ENCODE measurements at places on chromosomes 1 and 21.

GRCh38 chr1:178220094-178220493 lies 126.2 kb downstream of the RASAL2 start:
- no peak for DNase-seq

DNA sequence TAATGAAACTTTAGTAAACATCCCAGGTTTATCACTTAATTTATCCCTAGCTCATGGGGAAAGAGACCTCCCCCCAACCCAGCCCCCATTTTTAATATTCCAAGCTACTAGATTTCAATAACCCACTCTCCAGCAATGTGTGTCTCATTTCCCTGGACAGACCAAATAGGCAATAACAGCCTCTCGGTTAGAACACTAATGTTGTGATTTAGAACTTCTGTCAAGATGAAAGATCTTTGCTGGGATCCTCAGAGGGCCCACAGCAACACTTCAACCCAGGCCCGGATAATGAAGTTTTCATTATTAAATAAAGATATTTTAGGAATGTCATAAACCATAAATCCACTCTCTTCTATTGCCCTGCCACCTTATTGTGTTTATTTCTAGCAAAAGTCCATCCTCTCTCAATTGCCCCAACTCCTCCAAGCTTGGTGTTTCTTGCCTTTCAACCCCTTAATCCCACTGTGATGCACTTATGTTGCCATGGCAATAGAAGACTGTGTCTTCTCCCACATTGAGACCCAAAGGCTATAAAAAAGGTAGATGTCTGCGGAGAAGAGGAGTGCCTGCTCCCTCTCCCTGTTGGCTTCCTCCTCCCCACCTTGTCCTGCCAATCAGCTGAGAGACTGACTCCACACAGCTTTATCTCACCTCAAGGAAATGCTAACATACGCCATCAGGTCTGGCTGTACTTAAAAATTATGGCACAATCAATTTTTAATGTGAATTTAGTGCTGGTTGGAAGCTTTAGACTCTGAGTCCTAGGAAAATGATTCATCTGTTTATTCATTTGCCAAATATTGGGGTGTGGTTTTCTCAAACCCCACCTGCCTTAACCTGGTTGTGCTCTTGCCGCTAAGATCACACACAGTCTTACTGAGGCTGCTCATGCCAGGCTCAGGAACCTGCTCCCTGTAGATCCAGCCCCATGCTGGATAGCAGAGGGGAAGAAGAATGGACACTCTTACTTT lies 258.3 kb upstream of the CAMK1G start:
- no peak for DNase-seq

GRCh38 chr1:20555025-20555757 lies 2.8 kb downstream of the FAM43B start:
- DNase-seq = no peak

DNA sequence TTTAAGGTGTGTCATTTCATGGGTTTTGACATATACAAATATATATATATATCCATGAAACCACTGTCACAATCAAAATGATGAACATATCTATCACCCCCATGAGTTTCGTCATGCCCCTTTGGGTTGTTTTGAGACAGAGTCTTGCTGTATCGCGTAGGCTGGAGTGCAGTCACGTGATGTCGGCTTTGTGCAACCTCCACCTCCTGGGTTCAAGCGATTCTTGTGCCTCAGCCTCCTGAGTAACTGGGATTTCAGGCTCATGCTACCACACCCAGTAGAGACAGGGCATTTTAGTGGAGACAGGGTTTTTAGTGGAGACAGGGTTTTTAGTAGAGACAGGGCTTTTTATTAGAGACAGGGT lies 8.0 kb downstream of the HJV start:
- no peak for DNase-seq

DNA sequence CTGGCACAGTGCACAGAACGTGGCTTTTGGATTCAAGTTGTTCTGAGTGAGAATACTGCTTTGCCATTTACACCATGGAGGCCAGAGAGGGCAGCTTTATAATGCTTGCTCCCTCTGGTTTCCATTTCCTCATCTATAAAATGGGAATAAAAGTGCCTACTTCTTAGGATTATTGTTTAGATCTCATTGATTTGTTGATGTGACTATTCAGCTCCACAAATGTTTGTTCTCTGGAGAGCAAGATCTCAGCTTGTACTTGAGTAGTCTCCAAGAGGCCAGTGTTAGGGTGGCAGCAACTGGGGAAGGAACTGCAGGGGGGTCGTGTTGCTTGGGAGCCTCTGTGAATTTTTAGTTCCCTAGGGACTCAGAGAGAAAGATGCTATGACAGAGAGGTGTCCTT lies 55.2 kb downstream of the YARS1 start:
- DNase-seq = no peak

DNA sequence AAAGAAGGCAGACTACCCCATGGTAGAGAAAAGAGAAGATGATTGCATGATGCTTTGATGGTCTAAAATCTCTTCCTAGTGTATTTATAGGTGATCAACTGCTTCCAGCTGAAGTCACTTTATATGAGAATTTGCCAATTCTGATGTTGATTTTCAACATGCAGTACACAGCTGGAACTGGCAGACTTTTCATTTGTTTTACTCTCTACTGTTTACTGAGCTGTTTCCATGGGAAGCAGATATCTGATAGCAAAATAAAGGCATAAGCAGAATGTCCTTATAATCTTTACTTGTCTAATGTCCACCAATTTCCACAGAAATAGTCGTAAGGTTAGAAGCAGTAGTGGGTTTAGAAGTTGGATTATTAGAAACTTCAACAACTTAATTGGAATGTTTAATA lies 74.9 kb downstream of the SYDE2 start:
- no peak for DNase-seq

GRCh38 chr1:152109231-152109997 lies 5.8 kb downstream of the TCHH start:
- DNase-seq = no peak

DNA sequence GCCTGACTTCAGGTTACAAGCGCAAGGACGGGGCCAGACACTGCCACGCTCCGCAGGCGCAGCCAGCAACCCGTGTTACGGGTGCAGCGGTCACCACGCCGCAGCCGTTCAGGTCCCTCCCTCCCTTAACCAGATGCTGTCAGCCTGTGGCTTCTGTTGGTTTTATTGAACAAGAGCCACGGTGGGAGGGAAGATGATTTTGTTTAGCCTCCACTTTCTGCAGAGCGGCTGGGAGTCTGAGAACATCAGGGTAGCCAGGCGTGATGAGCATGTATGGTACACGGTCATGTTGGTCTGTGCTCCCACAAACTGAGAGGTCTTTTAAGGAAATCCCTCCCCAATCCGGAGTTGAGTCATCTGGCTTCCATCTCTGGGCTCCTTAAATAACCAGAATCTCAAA lies 18.5 kb upstream of the ADARB1 start:
- DNase-seq = no peak

DNA sequence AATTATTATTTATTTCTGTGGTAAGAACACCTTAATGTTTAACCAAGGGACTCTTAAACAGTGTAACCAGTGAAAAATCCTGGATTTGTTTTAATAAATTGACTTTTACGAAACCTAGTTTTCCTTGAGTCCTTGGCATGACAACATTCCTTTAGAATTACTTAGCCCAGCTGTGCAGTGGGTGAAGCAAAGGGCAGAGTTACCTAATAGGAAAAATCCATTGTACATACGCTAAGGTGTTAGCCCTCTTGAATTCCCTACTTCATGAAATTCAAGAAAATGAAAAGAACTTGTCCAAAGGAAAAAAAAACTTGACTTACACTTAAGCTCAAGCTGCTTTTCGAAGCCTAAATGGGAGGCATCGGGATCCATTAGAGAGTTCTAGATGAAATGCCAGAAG lies 852.0 kb upstream of the ADAMTS5 start:
- DNase-seq = no peak

DNA sequence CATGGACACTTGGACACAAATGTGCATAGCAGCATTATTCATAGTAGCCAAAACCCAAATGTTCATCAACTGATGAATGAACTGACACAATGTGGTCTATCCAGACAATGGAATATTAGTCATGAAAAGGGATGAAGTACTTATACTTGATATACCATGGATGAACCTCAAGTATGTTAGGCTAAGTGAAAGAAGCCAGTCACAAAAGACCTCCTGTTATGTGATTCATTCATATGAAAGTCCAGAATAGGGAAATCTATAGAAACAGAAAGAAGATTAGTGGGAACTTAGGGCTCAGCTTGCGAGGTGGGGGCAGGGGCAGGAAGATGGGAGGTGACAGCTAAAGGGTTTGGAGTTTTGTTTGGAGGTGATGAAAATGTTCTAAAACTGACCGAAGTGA lies 7.4 kb downstream of the KCNE1 start:
- DNase-seq = no peak

GRCh38 chr1:243483071-243483771 lies 227.4 kb downstream of the SDCCAG8 start:
- DNase-seq = no peak

- DNase-seq = no peak
These were observed 9.0 kb upstream of the RPTN start for GRCh38 chr1:152167835-152168534.

DNA sequence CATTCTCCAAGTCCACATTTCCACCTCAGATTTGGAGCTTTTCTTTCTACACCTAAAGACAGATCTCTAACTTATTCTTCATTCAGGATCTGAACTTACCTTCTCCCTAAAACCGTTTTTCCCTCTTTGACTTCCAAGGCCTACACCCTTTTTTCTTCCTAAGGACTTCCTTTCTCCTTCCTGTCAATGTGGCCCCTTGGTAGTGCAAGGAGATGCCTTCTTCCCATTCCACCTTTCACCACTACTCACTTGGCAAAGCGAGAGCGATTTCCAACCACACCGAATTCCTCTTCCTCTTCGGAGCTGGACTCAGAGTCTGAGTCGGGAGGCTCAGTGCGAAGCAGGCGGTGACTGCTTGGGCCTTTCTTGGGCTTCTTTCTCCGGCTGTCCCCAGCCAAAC lies 1.3 kb downstream of the EFCAB14 start:
- no peak for DNase-seq

- DNase-seq = no peak
These were observed 94.9 kb downstream of the MAB21L3 start for GRCh38 chr1:116205941-116206679.

- no peak for DNase-seq
These were observed 35.1 kb upstream of the SEC16B start for GRCh38 chr1:178004926-178005391.

Measured in GM18507 (cell line).